ENCODE measurements at places on chromosomes 3 and 15. TPM values are rescaled to one million over a fixed set of nuclear protein-coding genes. Genes with fewer than 3 reads are reported as not detected.

DNA sequence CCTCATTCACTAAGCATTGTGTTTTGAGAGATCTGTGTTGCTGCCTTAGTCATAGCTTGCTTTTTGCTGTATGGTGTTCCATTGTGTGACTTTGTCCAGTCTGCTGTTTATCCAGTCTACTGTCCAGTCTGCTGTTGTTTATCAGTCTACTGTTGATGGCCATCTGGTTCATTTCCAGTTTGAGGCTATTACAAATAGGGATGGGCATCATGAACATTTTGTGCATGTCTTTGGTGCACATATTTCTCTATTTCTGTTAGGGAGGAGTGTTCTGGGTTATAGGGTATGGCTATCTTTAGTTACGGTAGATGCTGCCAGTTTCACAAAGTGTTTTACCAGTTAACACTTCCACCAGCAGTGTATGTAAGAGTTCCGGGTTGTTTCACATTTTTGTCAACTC, 22.2 kb upstream of the CLEC3B start:
- no peak for DNase-seq

DNA sequence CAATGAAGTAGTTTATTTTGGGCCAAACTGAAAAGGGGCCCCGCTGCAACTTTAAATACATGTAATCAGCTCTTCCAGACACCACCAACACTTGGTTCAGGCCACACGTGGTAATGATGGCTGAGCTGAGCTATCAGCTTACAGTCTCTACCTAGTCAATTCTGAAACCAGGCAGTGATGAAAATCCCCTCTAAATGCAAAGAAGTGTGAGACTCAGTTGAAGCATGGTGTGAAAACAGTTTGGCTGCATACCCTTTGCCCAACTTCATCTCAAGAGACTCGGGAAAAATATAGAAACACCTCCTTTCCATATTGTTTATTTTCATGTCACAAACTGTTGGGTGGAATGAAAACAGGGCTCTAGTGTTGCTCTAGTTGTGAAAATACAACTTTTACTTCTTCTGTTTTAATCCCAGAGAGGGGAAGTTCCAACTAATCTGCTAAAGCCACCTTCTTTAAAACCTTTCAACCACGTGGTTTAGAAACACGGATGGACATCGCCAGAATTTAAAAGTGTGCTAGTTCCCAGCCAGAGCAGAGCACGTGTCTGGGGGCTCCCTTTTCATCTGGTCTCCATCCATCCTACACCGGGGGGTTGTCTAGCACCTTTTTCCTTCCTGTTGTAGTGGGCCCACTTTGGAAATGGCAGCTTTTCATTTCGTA, 229.1 kb downstream of the EPHB1 start:
- DNase-seq: no peak

DNA sequence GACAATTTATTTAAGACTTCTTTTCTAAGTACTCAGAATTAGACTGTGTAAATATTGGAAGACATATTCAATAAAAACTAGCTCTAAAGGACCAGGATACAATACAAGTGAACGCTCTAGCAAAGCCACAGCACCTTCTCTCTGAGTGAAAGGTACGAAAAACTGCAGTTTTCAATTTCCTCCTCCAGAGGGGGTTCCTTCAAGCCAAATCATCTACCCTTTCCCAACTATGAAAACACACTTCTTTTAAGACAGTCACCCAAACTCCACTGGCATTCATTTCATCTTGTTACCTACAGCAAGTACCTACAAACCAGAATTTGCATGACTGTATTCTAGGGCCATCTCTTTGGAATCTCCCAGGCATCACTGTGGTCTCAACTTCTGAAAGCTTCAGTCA, 165.8 kb downstream of the ERC2 start:
- no peak for DNase-seq

DNA sequence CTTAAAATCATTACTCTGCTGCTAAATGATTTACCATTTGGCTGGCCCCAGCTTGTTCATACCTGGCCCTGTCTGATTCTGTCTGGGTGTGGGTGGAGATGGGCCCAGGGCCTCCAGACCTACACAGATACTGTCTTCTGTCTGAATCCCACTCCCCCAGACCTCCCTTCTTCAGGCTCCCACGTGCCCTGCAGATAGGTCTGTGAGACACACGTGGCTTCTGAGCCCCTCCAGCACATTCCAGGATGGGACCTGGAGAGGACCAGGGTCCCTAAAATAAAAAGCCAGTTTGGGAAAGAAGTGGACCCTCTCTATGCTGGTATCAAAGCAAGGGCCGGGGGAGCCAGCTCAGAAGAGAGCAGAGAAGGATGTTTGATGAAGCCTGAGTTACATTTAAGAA, 14.6 kb upstream of the CEMIP start:
- no peak for DNase-seq

DNA sequence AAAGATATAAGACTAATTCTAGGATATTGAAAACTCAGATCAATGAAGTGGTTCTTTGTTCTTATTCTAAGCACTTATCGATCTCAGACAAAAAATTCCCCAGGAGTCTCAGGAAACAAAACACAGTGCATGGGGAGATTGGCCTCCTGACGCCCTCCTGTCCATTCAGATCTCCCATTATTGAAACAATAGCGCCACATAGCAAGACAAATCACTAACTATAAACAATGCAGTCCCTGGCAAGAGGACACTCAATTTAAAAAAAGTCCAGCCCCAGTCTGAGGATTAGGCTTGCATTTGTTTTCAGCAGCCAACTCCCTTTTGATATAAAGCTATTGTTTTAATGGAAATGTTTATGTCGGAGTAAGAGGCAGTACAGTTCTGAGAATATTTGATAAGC, 528.2 kb downstream of the GABRG3 start:
- DNase-seq: no peak

DNA sequence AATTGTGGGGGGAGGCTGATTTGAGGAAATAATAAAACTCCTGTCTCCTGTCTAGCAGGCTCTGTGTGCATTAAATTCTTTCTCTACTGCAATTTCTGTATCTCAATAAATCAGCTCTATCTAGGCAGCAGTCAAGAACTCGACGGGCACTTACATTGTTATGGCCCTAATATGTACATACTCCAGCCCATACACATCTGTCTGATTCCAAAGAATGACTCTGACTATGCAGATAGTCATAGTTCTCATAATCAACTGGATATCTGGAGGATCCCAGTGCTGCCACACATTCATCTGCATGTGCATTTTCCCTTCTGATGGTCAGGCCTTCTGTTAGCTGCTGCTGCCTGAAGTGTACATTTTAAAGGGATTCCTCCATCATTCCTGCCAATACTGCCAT, 114.6 kb downstream of the GABRB3 start:
- DNase-seq: no peak

GRCh38 chr3:172090035-172090434, 50.7 kb downstream of the FNDC3B start:
- DNase-seq: no peak

- DNase-seq: no peak
Observed at GRCh38 chr3:108295421-108296175, 750 bp upstream of the HHLA2 start.

DNA sequence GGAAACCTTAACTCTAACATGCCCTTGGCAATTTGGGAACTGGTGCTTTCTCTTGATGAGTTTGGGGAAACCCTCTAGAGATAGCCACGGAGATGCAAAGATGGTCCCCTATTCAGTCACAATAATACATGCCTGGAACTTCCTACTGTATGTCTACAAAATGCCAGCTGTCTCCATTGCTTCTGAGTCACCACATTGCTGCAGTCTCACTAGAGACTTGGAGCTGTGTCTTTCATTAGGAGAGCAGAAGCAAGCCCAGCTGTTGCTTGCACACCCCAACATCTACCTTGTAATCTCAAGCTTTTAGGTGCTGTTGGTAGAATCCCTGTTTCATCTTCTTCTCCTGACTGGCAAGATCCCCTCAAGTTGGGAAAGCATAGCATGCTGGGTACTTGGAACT, 261.0 kb downstream of the ADAMTSL3 start:
- no peak for DNase-seq

- DNase-seq: no peak
Observed at GRCh38 chr3:175456466-175456865, 597.3 kb downstream of the NAALADL2 start.

- DNase-seq: peak; percentile 45
Observed at GRCh38 chr3:71930056-71930991, 145.4 kb upstream of the PROK2 start.

Gene GRK7
- total RNA-seq: not detected

Gene FBXW12
- 2.0 TPM for total RNA-seq

Gene MOBP
- total RNA-seq: 0.39 TPM

Data from WTC11 (cell line).